ENCODE measurements at places on chromosomes 4 and X.

- no peak for DNase-seq
Measured at GRCh38 chr4:155656025-155656424, 10.6 kb upstream of the GUCY1A1 start.

GRCh38 chr4:110163327-110164069 is 34.9 kb downstream of the ELOVL6 start:
- DNase-seq, result no peak

DNA sequence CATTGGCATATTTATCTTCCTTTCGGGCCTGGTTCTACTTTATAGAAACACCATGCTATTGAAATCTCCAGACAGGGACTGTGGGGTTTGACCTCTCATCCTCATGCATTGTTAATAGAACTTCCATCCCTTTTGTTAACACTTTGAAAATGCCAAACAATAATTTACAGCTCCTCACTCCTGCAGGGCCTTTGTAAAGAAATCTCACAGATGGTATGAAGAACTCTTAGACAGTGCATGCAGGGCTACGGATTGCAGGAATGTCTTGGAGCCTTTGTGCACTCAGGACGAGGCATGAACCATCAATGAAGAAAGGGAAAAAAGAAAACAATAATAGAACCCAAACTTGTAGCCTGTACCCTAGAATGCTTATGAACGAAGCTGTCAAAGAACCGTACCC is 92.8 kb upstream of the TMEM47 start:
- no peak for DNase-seq

DNA sequence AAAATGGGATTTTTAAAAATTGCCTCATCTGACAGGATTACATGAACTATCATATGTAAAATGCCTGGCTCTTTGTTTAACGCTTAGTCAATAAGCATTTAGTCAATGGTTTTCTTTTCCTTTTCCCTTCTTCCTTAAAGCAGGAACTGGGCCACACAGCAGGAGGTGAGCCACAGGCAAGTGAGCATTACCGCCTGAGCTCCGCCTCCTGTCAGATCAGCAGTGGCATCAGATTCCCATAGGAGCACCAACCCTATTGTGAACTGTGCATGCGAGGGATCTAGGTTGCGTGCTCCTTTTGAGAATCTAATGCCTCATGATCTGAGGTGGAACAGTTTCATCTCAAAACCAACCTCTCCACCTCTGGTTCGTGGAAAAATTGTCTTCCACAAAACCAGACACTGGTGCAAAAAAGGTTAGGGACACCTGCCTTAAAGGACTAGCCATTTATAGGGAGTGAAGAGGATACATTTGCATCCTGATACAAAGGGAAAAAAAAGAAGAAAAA is 306.1 kb downstream of the FBXW7 start:
- no peak for DNase-seq

GRCh38 chr4:10092481-10093270 is 23.9 kb downstream of the WDR1 start:
- no peak for DNase-seq

- DNase-seq, result no peak
Measured at GRCh38 chr4:82017680-82018079, 356.1 kb downstream of the HNRNPD start.

- no peak for DNase-seq
Measured at GRCh38 chr4:185086053-185086452, 57.0 kb upstream of the SLC25A4 start.

DNA sequence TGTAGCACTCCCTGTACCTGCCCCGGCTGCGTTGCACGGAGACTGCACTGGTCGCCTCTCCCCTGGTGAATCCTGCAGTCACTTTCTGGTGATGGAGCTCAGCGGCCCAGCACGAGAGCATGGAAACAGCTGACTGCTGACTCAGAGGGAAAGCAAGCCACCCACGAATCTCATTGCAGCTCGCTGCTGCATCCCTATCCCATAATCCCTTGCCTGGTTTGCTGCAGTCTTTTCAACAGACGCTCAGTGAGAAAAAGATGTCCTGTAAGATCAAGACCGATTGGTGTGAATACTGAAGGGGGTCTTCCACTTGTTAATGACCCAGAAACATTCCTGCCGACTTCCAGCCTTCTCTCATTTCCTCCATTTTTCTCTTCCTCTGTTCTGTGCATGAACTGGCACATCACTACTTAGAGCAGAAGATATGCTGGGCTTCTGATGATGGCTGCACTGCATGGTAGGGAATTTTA is 52.9 kb downstream of the TRIM2 start:
- DNase-seq, result no peak

DNA sequence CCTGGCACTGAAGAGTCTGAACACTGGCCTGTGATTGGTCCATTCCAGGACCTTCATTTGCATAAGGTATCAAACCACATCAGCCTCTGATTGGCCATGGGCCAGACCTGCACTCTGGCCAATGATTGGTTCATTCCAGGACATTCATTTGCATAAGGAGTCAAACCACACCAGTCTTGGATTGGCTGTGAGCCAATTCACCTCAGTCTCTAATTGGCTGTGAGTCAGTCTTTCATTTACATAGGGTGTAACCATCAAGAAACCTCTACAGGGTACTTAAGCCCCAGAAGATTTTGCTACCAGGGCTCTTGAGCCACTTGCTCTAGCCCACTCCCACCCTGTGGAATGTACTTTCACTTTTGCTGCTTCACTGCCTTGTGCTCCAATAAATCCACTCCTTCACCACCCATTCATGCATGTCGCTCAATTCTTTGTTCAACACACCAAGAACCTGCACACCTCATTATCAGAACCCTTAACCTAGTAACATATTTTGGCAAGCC is 14.2 kb upstream of the HERC5 start:
- DNase-seq, result no peak

DNA sequence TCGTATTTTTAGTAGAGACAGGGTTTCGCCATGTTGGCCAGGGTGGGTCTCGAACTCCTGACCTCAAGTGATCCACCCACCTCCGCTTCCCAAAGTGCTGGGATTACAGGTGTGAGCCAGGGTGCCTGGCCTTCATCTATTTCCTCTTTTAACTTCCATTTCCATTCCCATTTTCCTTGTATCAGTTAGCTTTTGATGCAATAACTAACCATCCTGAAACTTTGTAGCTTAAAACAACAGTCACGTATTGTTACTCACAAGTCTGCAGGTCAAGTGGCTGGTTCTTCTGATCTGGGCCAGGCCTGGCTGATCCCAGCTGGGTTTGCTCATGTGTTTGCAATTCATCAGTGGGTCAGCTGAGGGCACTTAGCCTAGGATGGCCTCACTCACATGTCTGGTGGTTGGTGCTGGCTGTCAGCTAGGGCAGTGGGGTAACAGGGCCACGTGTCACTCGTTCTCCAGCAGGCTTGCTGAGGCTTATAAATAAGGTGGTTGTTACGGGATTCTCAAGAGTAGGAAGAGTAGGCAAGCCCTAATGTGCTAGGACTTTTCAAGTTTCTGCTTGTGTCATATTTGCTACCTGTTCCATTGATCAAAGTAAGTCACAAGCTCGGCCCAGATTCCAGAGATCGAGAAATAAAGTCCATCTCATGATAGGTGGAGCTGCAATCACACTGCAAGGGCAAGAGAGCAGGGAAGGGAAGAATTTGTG is 88.2 kb downstream of the SOWAHB start:
- no peak for DNase-seq

DNA sequence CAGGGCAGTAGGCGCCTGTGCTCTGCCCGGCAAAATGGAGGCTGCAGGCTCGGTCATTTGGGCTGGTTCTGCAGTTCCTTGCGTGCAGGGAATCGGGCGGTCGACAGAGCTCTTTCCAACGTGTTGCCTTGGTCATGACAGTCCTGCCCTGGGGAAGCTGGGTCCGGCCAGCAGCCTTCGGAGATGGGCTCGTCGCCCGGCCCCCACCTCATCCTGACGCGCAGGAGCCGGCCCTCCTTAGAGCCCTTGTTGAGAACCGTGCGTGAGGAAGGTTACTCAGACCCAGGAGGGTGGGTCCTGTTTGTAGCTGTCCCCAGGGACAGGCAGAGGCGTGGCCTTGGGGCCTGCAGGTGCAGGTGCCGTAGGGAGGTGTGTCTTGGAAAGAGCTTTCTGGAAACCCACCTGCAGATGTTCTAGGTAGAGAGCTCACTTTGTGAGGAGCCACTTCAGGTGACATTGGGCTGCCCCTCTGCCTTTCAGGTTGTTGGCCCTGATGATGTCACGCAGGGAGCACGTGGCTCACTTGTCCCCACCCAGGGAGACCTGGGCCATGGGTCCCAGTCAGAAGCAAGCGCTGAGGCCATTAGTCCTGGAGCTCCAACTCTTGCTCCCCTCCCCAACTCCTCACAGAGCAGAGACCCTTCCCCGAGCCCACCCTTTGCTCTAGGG is 15.2 kb upstream of the HGFAC start:
- no peak for DNase-seq

- no peak for DNase-seq
Measured at GRCh38 chr4:825971-826330, at the start of gene CPLX1. TSS of gene CPLX1 (minus strand) at chr4:826129. CDS start at chr4:824522, 1,607 bp downstream.

DNA sequence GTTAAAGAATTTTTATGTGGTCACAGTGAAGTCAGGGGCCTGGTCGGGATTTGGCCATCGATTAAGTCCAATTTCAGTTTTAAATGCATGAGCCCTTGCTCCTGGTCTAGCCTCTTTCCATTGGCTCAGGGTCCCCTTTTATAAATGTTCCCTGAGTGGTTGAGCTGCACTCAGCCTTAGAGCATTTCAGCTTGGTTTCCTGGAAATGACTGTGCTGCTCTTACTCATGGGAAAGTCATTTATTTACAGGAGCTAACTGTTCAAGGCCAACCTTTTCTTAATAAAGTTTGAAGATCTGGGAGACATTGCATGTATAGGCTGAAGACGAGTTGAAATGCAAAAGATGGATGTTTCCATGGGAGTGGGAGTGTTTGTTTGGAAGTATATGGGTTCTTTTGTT is 98.8 kb upstream of the CLNK start:
- DNase-seq, result no peak

- DNase-seq, result no peak
Measured at GRCh38 chrX:42824541-42824940, 46.6 kb upstream of the PPP1R2C start.

GRCh38 chr4:83993774-83994173 is 457.9 kb downstream of the GPAT3 start:
- no peak for DNase-seq

DNA sequence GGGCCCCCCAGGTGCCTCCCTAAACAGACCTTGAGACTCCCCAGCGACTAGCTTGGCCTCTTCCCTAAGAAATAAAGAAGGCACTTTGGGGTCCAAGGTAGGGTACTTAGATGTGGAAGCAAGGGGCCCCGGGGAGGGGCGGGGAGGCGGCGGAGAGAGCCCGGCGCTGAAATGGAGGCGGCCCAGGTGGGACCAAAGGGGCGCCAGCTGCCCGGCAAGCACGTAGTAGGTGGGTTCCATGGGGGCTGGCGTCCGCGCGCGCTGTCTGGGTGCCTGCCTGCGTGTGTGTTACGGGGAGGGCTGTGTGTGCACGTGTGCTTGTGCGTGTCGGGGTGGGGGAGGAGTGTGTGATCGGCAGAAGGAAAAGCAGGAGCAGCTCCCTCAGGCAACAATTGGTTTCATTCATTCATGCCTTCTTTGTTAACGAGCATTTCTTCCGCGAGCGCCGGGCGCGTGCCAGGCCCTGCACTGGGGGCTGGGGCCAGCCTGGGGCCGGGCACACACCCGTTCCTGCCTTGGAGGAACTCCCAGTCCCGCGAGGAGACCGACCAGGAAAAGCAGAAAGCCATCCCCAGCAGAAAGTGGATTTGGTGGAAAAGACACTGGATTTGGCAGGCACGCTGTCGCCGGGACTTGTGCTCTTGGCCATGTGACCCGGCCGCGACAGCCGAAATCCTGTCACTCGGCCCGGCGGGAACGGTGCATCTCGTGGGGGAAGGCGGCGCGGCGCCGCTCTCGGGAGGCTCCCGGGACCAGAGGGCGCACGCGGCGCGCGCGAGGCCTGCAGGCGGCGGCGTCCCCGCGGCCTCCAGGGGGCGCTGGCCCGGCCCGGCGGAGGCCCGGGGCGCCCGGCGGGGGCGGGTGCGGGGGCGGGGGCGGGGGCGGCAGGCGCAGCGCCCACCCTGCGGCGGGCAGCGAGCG is 3.3 kb upstream of the DUSP9 start:
- no peak for DNase-seq

GRCh38 chr4:33930497-33930896 is 2313.8 kb downstream of the ARAP2 start:
- DNase-seq, result no peak

DNA sequence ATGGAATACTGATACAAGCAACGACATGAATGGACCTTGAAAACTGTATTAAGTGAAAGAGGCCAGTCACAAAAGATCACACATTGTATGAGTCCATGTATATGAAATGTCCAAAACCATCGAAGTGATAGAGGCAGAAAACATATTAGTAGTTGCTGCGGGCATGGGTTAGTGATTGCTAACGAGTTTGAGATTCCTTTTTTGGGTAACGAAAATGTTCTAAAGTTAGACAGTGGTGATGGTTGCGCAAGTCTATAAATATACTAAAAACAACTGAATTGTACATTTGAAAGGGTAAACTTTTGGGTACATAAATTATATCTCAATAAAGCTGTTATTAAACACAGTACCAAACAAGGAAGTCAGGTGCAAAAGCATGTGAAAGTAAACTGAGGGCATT is 234.5 kb downstream of the FBXW7 start:
- DNase-seq, result no peak

GRCh38 chrX:120408168-120408567 is 46.3 kb downstream of the ATP1B4 start:
- no peak for DNase-seq

DNA sequence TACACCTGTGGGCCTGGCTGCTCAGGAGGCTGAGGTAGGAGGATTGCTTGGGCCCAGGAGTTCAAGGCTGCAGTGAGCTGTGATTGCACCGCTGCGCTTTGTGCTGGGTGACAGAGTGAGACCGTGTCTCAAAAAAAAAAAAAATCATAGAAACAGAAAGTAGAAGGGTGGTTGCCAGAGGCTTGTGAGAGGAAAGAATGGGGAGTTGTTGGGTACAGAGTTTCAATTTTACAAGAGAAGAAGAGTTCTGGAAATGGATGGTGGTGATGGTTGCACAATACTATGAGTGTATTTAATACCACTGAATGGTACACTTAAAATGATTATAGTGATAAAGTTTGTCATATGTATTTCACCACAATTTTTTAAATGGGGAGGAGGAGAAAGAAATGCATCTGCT is 10.2 kb upstream of the GLOD5 start:
- DNase-seq, result no peak

DNA sequence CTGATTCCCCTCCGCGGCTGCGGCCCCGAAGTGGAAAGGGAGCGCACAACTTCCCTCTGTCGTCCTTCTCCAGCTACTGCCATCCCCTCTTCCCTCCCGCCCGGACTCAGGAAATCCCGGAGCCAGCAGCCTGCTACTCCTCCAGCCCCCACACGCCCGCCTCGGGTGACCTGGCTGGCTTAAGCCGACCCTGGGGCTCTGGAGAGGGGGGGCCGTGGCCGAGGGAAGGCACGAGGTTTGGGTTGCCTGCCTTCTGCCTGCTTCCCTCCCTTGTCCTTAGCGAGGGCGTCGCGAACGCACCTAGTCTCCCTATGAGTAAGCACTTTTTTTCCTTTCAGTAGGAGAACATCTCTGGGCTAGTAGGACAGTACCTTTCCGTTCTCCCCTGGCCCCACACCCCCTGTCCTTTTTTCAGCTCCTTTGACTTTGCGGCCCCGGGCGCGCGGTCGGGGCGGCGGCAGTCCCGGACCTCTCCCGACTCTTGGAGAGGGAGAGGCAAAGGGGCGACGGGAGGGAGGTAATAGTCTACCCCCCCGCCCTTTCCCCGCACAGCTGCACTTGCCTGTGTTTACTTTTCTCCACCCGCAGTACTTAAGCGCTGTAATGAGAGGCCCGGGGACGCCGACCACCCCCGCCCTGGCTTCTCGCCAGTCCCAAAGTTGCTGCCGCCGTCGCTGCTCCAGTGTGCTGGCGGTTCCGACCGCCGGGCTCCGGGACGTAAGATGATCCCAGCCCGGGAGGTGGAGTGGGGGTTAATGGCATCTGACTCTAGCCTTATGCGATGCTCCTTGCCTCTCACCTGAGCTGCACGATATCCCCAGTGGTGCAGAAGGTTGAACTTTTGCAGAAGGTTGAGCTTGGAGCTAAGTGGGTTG is 868 bp downstream of the PLS3 start:
- no peak for DNase-seq
